ENCODE measurements at places on chromosomes 1 and 21.

GRCh38 chr1:100499194-100499811 lies 38.6 kb upstream of the GPR88 start:
- no peak for DNase-seq

DNA sequence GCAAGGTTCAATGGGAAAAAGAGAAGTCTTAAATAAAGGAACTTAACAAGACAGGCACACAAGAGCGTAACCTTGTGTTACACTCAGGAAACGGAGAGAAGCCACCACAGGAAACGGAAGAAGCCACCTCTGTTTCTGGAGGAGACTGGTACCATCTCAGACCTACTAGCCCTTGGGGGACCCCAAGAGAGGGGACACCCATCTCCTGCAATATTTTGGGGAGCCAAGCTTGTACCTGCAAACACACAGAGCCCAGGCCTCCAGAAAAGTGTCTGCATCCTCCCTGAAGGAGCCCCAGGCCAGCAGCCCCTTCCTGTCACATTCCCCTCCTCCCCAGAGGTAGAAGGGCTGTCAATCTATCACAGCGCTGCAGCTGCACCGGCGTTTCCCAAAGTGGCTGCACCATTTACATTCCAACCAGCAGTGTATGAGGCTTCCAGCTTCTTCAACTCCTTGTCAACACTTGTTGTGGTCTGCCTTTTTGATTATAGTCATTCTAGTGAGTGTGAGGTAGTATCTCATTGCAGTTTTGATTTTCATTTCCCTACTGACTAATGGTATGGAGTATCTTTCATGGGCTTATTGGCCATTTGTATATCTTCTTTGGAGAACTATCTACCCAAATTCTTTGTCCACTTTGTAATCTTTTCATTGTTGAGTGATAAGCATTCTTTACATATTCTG lies 23.0 kb upstream of the PADI1 start:
- DNase-seq: no peak

GRCh38 chr1:209319057-209319432 lies 264.5 kb upstream of the CAMK1G start:
- no peak for DNase-seq

- no peak for DNase-seq
These were observed 14.3 kb upstream of the SKI start for GRCh38 chr1:2213576-2214505.

GRCh38 chr1:62093261-62093660 lies 101.4 kb upstream of the L1TD1 start:
- DNase-seq: no peak

- no peak for DNase-seq
These were observed 1.9 kb downstream of the LY9 start for GRCh38 chr1:160797861-160798273.

DNA sequence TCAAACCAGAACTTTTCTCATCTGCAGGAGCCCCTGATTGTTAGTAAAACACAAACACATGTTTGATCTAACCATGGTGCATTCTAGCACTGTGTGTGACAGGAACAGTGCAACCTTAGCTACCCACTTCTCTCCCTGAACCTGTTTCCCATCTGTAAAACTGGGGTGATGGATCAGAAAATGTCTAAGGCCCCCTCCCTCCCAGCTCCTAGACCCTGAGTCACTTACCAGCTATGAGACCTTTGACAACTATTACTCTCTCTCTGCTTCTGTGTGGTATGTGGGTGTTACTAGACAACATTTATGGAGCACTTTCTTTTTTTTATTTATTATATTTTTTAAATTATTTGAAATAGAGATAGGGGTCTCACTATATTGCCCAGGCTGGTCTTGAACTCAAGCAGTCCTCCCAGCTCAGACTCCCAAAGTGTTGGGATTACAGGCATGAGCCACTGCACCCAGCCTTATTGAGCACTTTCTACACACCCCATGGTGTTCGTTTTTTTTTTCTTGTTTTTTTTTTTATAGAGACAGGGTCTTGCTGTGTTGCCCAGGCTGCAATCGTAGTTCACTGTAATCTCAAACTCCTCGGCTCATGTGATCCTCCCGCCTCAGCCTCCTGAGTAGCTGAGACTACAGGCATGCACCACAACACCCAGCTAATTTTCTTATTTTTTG lies 2.6 kb downstream of the INPP5B start:
- no peak for DNase-seq

DNA sequence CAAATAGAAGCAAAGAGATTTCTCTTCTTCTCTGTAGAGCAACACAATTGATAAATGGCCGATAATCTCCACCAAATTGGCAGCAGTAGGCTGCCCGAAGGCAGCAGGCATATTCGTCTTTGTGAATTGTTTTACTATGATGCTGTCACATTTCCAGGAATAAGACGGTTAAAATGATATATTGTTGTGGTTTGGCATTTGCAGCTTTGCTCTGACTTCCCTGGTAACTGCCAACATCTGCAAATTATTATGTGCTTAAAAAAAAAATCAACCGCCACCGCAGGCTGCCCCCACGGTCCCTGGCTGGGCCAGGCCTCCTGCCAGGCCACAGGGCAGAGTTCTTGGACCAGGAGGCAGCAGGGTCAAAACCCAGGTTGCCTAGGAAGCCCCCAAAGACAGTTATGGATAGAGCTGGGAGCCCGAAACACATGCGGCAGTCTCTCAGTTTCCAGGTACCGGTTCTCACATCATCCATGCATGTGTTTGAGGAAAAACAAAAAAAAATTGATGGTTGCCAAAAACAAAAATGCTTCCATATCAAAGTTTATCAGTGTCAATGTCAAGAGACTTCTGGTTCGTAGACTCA lies 179.3 kb downstream of the ETS2 start:
- DNase-seq: no peak

DNA sequence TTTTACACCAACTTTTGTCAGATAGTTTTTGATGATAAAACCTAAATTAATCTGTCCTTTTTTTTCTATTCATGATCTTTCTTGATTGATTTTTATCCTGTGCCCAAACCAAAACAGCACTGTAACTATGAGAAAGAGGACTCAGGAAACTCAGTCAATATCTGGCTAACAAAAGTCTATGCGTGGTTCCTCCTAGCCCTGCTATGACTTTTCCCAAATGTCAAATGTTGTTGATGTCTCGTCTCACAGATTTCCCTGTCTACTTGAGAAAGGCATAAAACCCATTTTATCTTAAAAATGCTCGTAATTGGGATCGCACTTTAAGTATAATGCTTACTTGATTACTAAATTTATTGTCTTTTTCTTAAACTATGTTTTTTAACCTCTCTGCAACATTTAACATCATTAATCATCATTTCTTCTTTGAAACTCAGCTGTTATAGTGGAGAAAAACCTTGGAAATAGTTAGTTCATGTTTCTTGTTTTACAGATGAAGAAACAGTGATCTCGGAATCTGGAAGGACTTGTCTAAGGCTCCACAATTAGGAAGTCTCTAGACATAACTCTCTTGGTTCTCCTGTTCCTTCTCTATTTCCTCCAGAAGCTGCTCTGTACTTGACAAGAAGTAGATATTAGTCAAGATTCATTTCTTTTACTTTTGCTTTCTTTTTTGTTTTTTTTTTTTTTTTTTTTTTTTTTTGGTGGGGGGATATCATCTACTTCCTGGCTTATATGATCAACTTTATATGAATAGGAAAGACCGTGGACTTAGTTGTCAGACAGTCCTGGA lies 26.2 kb upstream of the PTPRC start:
- DNase-seq: no peak

GRCh38 chr1:222225316-222225691 lies 322.6 kb downstream of the HHIPL2 start:
- no peak for DNase-seq

- no peak for DNase-seq
These were observed 175.4 kb upstream of the GORAB start for GRCh38 chr1:170356585-170356984.

DNA sequence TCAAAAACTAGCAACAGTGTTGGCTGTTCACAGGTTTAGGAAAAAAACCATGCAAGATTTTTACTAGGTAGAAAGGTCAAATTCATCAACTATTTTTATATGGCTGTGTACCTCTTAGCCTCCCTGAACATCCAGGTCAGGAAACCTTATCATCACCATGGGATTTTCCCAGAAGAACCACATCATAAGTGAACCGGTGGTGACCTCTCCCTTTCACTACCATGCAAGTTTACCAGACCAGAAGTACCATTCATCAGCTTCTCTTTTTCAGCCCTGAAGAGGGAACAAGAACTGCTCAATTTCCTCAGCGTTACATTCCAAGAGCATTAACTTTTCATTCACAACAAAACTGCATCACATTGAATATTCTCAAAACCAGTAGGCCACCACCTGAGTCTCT lies 5.9 kb downstream of the SSBP3 start:
- DNase-seq: no peak
